NCI-H1092 (cell line): ENCODE measurements at places on chromosomes 12 and 14.

- DNase-seq: no peak
Measured at GRCh38 chr14:61188978-61189808, 91.9 kb downstream of the TMEM30B start.

DNA sequence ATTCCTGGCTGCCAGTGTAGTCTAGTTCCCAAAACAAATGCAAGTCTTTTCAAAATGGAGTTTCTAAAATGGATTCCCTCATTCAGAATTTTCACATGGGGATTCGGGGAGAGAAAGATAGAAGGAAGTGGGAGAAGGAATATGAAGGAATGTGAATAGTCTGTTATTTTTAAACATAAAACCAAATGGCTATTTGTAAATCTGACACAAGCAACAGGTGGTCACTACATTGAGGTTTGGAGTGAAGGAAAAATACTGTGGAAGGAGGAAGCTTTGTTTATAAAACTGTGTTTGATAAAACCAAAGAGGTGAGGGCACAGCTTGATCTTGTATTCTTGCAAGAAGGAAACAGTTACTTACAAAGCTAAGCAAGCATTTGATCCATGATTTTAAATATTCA, 65.3 kb upstream of the KCNJ8 start:
- DNase-seq: no peak

- no peak for DNase-seq
Measured at GRCh38 chr12:133058203-133059113, 21.1 kb downstream of the ZNF84 start.

GRCh38 chr12:72281126-72281525, 9.0 kb downstream of the TRHDE start:
- DNase-seq: no peak

- DNase-seq: no peak
Measured at GRCh38 chr12:79874665-79875064, 60.2 kb downstream of the PPP1R12A start.

GRCh38 chr14:23294734-23295561, 7.7 kb downstream of the PPP1R3E start:
- peak; percentile 32 for DNase-seq

DNA sequence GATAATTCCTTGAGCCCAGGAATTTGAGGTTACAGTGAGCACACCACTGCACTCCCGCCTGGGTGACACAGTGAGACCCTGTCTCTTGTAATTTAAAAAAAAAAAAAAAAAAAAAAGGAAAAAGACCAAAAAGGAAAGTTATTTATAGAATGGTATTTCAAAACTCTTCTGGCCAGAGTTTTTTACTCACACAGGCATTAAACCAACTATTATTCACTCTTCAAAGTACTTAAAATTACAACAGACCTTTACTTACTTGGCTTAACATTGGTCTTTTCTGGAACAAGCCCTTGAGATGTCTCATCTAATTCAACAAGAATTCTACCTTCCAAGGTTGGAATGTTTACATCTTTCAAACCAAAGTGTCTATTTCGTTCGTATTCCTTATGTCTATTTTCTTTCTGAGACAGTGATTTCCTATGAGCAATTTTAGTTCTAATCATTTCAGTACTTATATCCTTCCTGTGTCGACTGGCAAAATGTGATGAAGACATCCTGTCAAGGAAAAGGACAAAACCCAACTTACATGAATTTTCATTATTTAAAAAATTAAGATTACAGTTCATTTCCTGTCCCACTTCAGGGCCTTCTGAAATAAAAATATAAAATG, 2.6 kb downstream of the DLGAP5 start:
- no peak for DNase-seq

- no peak for DNase-seq
Measured at GRCh38 chr12:15608941-15609340, 180.2 kb downstream of the EPS8 start.

DNA sequence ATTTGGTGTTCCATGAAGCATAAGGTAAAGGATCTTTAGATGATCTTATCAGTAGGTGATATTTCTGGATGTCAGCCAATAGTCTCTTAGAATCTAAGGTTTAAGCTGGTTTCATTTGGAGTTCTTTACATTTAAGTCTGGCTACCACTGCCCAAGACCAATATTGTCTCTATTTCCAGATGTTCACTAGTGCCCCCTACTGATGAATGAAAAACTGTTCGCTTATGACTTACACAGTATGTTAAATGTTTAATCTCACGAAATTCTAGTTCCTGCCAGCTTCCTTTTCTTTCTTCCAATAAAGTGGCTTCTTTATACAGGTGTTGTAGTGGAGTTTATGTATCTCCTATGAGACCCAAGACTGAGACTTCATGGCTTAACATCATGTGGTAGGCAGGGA, 31.8 kb upstream of the MIS18BP1 start:
- no peak for DNase-seq

GRCh38 chr12:132284827-132285741, 44.3 kb downstream of the GALNT9 start:
- DNase-seq: no peak

- no peak for DNase-seq
Measured at GRCh38 chr14:75660238-75660629, 442 bp downstream of the ERG28 start.

GRCh38 chr12:121793440-121793837, at the start of gene RHOF:
RHOF (minus strand) TSS chr12:121793688; CDS start chr12:121793633, 55 bp downstream.
- no peak for DNase-seq

DNA sequence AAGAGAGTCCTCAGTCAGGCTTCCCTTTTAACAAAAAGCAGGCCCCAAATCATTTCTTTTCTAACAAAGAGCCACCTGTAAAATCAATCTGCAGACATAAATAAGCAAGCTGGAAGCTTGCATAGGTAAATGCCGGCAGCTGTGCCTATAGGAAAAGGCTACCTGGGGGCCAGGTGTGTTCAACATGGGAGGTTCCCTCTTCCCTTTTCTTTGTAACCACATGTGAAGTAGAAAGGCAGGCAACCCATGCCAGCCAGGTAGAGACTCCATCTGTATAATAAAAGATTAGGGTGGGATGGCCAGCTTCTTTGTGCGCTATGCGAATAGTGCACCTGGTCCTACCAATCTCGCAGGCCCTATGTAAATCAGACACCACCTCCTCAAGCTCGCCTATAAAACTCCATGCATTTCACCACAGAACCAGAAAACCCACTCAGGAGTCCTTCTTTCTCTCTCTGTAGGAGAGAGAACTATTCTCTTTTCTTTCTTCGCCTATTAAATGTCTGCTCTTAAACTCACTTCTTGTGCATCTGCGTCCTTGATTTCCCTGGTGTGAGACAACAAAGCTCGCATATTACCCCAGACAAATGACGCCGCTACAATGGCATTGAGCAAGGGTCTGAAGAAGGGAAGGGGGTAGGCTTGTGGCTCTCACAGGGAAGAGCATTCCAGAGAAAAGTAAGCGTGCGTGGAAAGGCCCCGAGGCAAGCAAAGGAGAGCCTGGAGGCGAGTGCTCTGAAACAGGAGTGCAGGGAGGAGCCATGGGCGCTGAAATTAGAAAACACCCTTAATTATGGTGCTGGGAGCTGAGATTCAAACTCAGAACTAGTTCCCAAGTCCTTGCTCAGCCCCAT, 67.2 kb downstream of the TTC9 start:
- DNase-seq: no peak

GRCh38 chr14:106037380-106037779, 511.0 kb downstream of the TMEM121 start:
- no peak for DNase-seq

DNA sequence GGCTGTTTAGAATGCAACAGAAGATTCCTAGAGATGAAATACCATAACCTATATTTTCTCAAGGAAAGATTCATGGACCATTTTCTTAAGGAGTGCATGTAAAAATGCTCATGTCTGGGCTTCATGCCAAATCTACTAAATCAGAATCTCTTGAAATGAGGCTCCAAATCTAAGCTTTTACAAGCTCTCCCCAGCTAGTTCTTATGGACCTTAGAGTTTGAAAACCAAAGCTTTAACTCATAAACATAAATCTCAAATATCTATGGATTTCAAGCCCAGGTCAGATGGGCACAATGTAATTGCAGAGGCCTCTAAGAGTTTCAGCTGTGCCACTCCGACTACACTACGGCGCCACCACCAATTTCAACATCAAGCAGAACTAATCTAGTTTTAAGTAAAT, 117.3 kb upstream of the CAND1 start:
- DNase-seq: no peak

DNA sequence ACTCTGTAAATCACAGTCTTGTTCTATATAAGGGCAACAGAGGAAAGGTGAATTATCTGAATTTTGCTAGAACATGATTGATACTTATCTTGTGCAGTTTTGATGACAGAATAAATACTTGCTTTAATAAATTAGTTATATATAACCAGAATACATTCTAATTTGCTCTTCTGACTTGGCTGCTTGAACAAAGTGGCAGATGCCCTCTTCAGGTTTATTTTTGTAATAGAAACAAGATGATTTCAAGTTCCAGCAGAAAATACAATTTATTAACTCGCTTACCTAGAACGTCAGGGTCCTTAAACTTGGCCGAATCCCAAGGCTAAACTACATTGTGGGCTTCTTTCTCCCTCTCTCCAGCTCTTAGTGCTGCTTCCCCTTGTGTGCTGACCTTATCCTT, 57.6 kb upstream of the SSTR1 start:
- DNase-seq: no peak

- DNase-seq: no peak
Measured at GRCh38 chr12:88391556-88391955, 188.7 kb downstream of the KITLG start.

GRCh38 chr14:83779266-83779665, 1750.7 kb upstream of the FLRT2 start:
- no peak for DNase-seq

DNA sequence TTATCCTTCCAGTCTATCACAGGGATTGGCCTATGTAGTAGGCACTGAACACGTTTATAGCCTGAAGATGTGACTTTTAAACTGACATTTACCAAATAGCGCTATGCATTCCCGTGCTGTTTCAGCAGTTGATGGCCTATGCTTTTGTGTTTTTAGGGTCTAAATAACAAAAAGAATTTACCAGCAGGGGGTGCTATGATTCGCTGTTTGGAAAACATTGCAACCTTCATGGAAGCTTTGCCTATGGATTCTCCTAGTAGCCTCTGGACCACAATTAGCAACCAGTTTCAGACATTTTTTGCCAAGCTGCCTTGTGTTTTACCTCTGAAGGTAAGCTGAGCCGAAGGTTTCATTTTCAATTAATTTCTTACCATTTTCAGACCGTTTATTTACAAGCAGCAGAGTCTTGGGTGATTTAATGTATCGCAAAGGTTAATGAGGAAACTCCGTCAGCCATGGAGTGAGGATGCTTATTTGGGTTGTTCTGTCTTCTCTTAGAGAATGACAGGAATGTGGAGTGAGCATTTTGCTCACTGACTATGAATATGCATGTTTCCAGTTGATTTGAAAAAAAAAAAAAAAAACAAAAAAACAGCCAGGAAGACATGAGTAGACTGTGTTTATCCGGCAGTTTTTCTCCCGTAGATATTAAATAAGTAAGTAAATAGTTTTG, 133.1 kb downstream of the PRIMA1 start:
- DNase-seq: peak; percentile 60

- no peak for DNase-seq
Measured at GRCh38 chr12:65466911-65467310, 188.4 kb downstream of the MSRB3 start.

DNA sequence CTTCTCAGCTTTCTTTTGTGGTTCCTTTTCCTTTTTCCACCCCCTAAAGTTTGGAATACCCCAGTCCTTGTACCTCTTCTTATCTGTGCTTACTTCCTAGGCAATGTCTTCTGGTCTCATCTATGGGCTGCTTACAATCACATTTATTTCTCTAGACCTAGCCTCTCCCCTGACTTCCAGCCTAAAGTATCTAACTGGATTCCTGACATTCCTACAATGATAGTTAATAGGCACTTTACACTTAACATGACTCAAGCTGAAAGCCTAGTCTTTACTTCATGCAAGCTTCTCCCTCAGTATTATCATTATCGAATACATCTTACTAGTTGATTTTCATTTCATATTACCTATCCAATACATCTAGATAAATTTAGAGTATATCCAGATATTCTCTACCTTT, 21.2 kb downstream of the CLECL1 start:
- no peak for DNase-seq

DNA sequence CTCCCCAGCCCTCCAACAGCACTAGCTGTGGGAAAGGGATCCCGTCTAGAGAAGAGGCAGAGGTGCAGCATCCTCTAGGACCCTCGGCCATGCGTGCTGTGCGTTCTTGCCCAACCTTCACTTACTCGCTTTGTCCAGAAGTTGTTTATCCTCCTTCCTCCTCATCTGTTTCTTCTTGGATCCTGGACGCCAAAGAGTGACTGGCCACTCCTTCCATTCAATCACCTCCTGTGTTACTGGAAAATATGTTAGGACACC, 140.5 kb downstream of the ZFP36L1 start:
- no peak for DNase-seq

GRCh38 chr14:37720131-37720530, 124.7 kb downstream of the TTC6 start:
- no peak for DNase-seq

DNA sequence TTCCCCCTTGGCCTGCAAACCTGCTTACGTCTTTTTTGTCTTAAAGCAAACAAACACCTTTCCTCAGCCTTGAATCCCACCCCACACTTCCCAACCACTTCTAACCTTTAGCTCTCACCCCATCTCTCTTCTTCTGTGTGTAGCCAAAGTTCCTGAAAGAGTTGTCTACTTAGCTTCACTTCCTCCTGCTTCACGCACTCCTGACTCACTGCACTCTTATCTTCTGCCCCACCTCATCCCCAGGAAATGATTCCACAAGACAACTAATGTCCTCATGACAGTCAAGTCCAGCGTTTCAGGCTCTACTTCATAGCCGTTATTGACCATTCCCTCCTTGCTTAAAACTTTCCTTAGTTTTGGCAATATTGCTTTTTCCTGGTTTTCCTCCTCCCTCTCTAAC, 22.4 kb downstream of the EIF2B2 start:
- no peak for DNase-seq

DNA sequence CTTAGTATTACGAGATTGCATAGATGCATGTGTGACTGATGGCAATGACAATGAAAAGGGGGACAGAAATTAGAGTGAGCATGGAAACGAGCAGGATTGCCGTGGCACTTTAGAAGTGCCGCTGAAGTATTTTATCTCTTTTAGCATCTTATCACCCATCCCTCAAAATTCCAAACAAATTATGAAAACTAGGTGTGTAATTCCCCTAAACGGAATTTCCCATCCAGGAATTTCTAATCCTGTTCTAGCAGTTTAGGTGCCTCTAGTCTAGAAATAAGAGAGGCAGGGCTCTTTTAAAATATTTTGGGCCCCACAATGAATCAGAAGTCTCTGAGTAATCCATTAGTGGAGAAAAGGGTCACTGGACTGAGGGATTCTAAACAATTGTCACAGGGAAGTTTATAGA, 947 bp downstream of the TMEM52B start:
- no peak for DNase-seq

GRCh38 chr12:113866496-113866895, 99.6 kb downstream of the RBM19 start:
- no peak for DNase-seq

GRCh38 chr12:64252681-64253080, 30.6 kb upstream of the KICS2 start:
- no peak for DNase-seq

GRCh38 chr12:7403466-7403865, 40.5 kb downstream of the CD163L1 start:
- DNase-seq: no peak
